Immature natural killer cell (primary cell): ENCODE measurements at places on chromosomes 6 and 20. TPM values are rescaled to one million over a fixed set of nuclear protein-coding genes. Genes with fewer than 3 reads are reported as not detected.

GRCh38 chr6:134619789-134620188, 301.9 kb upstream of the SGK1 start:
- peaks cover 1% of the 10 kb centered on the region for H3K27me3 ChIP-seq
- no peak overlapping the region for H3K27ac ChIP-seq
- H3K4me3 ChIP-seq: no peak overlapping the region
- DNase-seq: no peak

DNA sequence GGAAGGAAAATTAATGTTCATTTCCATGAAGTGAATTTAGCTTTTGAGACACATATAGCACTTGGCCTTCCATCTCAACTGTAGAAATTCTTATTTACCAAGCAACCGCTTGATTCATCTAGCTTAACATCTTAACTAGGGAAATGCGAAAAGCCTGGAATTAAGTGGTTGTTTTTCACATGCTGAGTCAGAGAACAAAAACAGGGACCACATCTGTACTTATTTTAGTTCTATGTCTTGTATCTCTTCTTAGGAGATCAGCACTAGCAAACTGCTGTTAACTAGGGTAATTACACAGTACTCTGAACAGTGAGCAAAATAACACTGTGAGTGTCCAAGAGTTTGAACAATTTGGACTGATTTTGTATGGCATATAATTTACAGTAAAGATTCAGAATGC, 590.9 kb upstream of the NRSN1 start:
- H3K4me1 ChIP-seq: no peaks in the 10 kb centered on the region
- no peak for DNase-seq
- H3K27ac ChIP-seq: no peak overlapping the region
- H3K36me3 ChIP-seq: no peaks in the 10 kb centered on the region
- peaks cover 2% of the 10 kb centered on the region for H3K27me3 ChIP-seq

- no peak overlapping the region for H3K4me3 ChIP-seq
- no peaks in the 10 kb centered on the region for H3K36me3 ChIP-seq
- H3K27me3 ChIP-seq: no peaks in the 10 kb centered on the region
- no peak overlapping the region for H3K27ac ChIP-seq
- no peaks in the 10 kb centered on the region for H3K4me1 ChIP-seq
These were observed 408.2 kb upstream of the FKBP1C start for GRCh38 chr6:62803094-62803493.

DNA sequence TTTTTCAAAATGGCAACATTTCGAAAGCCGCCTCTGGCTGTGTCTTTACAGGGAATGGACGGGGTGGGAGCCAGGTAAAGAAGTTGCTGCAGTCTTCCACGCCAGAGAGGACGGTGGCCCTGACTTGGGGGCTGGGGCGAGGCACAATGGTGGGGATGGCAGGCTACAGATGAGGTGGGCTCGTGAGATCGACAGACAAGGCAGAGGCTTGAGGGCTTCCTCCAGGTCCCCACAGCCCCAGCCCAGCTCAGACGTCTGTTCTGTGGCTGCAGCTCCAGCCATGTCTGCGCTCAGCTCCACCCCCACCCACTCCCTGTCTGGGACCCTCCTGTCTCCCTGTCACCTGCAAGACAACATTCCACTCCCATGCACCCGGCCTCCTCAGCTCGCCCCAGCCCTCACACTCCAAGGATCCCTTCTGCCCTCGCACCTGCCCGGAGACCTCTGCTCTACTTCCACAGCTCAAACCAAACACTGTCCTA, 7.4 kb upstream of the C20orf144 start:
- H3K36me3 ChIP-seq: no peaks in the 10 kb centered on the region
- peaks cover 4% of the 10 kb centered on the region for H3K27me3 ChIP-seq
- no peak for DNase-seq
- no peak overlapping the region for H3K4me3 ChIP-seq
- H3K4me1 ChIP-seq: peaks cover 2% of the 10 kb centered on the region
- H3K27ac ChIP-seq: no peak overlapping the region

GRCh38 chr20:8097307-8097706, 34.8 kb upstream of the PLCB1 start:
- H3K27me3 ChIP-seq: peaks cover 8% of the 10 kb centered on the region
- no peaks in the 10 kb centered on the region for H3K4me1 ChIP-seq
- no peak overlapping the region for H3K4me3 ChIP-seq
- H3K36me3 ChIP-seq: no peaks in the 10 kb centered on the region
- H3K27ac ChIP-seq: no peak overlapping the region
- DNase-seq: no peak

DNA sequence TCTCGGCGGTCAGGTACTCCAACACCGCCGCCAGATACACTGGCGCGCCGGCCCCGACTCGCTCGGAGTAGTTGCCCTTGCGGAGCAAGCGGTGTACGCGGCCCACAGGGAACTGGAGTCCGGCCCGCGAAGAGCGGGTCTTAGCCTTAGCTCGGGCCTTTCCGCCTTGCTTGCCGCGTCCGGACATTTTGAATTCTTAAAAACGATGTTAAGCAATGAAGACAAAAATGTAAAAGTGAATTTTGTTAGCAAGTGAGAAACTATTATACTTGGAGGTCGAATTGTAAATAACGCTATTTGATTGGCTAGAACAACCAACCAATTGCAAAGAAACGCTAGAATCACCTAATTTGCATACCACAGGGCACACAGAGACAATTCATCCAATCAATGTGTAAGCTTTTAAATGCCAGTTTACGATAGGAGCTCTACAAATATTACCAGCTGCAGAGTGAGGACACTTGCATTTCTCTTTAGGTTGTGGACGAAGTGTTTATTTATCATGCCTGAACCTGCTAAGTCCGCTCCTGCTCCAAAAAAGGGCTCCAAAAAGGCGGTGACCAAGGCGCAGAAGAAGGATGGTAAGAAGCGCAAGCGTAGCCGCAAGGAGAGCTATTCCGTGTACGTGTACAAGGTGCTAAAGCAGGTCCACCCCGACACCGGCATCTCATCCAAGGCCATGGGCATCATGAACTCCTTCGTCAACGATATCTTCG, 112.0 kb downstream of the HFE start:
- peaks cover 28% of the 10 kb centered on the region for H3K27me3 ChIP-seq
- DNase-seq: peak; percentile 92
- H3K4me1 ChIP-seq: peaks cover 80% of the 10 kb centered on the region
- no peaks in the 10 kb centered on the region for H3K36me3 ChIP-seq
- H3K4me3 ChIP-seq: peak overlapping the region; percentile 92

- H3K4me3 ChIP-seq: no peak overlapping the region
- no peaks in the 10 kb centered on the region for H3K36me3 ChIP-seq
- peaks cover 13% of the 10 kb centered on the region for H3K4me1 ChIP-seq
- DNase-seq: no peak
- H3K27me3 ChIP-seq: peaks cover 7% of the 10 kb centered on the region
- no peak overlapping the region for H3K27ac ChIP-seq
These were observed 96.5 kb downstream of the SNAP25 start for GRCh38 chr20:10315138-10315537.

GRCh38 chr6:111793711-111794111, 79.5 kb downstream of the FYN start:
- H3K4me3 ChIP-seq: peak overlapping the region; percentile 87
- H3K27me3 ChIP-seq: peaks cover 16% of the 10 kb centered on the region
- peaks cover 7% of the 10 kb centered on the region for H3K4me1 ChIP-seq
- peak; percentile 83 for DNase-seq

GRCh38 chr6:15434263-15434662, 188.4 kb downstream of the JARID2 start:
- H3K4me1 ChIP-seq: peaks cover 100% of the 10 kb centered on the region
- peak overlapping the region; percentile 90 for H3K27ac ChIP-seq
- H3K36me3 ChIP-seq: no peaks in the 10 kb centered on the region
- no peak for DNase-seq
- H3K4me3 ChIP-seq: peak overlapping the region; percentile 19
- peaks cover 3% of the 10 kb centered on the region for H3K27me3 ChIP-seq

GRCh38 chr20:914727-915498, 1.2 kb downstream of the ANGPT4 start:
- DNase-seq: no peak
- no peak overlapping the region for H3K4me3 ChIP-seq
- H3K4me1 ChIP-seq: no peaks in the 10 kb centered on the region
- H3K27ac ChIP-seq: no peak overlapping the region
- H3K36me3 ChIP-seq: no peaks in the 10 kb centered on the region
- H3K27me3 ChIP-seq: peaks cover 5% of the 10 kb centered on the region

Gene DDO
- not detected for polyA plus RNA-seq

DNA sequence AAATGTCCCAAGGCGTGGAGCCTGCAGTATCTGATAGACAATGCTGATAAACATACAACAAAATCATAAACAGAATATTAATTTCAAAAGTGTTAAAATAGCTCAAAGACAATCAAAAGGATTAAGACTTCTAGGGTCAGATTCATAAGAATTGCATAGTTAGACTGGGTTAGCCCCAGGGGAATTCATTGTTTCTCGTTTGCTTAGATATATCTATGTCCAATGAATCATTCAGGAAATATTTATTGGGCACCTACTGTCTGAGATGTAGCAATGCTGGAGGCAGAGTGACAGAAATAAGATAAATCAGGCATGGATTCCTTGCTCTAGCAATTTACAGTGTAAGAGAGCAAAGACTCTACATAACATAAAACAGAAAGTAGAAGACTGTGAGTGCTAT, 124.4 kb upstream of the PRL start:
- no peaks in the 10 kb centered on the region for H3K36me3 ChIP-seq
- no peaks in the 10 kb centered on the region for H3K27me3 ChIP-seq
- DNase-seq: no peak
- no peaks in the 10 kb centered on the region for H3K4me1 ChIP-seq

DNA sequence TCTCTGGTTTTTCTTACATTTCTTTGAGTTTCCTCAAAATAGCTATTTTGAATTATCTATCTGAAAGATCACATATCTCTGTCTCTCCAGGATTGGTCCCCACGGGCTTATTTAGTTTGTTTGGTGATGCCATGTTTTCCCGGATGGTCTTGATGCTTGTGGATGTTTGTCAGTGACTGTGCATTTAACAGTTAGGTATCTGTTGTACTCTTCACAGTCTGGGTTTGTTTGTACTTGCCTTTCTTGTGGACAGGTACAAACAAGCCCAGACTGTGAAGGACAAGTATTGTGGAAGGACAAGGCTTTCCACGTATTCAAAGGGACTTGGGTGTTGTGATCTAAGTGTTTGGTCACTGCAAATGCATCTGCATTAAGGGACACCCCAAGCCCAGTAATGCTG, 49.9 kb upstream of the TOP1 start:
- H3K4me1 ChIP-seq: no peaks in the 10 kb centered on the region
- no peak for DNase-seq
- no peak overlapping the region for H3K27ac ChIP-seq
- H3K36me3 ChIP-seq: peaks cover 9% of the 10 kb centered on the region

- H3K36me3 ChIP-seq: no peaks in the 10 kb centered on the region
- no peak for DNase-seq
- no peaks in the 10 kb centered on the region for H3K4me1 ChIP-seq
- no peak overlapping the region for H3K27ac ChIP-seq
- no peaks in the 10 kb centered on the region for H3K27me3 ChIP-seq
- H3K4me3 ChIP-seq: no peak overlapping the region
These were observed 10.8 kb downstream of the KIAA1755 start for GRCh38 chr20:38249536-38250310.

DNA sequence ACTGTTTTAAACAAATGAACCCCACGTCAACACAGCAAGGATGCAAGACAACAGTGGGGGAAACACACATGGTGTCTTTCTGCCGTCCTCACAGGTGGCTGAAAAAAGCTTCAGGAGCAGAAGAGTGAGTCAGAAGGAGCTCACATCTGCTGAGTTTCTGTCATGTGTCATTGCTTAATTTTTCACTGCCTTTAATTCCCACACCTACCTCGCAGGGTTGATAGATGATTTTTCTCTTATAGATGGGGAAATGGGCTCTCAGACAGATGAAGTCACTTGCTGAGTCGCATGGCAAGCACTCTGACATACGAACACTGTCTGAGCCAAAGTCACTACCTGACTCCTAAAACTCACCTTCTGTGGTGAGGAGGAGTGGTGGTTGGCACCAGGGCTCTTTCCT, 28.3 kb upstream of the CARMIL1 start:
- H3K4me1 ChIP-seq: no peaks in the 10 kb centered on the region
- no peaks in the 10 kb centered on the region for H3K36me3 ChIP-seq
- DNase-seq: no peak
- no peak overlapping the region for H3K4me3 ChIP-seq

GRCh38 chr6:151301547-151301946, 61.8 kb downstream of the AKAP12 start:
- no peaks in the 10 kb centered on the region for H3K36me3 ChIP-seq
- no peaks in the 10 kb centered on the region for H3K4me1 ChIP-seq
- DNase-seq: no peak
- peaks cover 14% of the 10 kb centered on the region for H3K27me3 ChIP-seq

Gene NKX2-4
- polyA plus RNA-seq: not detected

DNA sequence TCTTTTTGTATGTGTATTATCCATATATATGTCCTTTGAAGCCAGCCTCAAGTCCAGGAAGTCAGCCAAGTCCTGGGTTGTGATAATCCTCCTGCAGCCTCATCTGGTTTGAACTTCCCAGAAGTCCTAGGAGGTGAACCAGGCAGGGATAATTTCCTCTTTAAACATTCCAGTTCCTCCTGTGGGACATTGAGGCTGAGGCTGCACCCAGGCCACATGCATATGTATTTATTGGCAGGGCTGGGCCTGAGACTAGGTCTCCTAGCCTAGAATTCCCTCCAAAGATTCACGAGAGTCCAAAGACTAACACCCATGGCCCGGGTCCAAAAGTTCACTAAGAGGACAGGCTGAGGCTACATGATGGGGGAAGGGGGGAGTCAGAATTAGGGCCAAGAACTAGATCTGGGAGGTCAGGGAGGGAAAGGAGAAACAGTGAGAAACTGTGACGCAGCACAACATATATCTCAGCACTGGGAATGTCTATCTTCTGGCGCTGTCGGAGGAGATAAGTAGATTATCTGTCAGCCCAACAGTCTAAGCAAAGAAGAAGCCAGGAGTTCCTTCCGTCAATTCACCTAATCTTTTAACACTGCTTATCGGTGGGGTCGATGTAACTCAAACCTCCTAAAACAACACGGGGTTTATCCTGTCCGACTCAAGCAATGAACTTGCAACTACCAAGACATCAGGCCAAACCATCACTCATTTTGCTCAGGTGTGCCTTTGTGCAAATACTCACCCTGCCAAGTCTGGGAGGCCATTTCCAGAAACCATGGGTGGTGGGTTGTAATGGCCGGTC, 43.3 kb downstream of the SNX5 start:
- no peak overlapping the region for H3K4me3 ChIP-seq
- no peak overlapping the region for H3K27ac ChIP-seq
- DNase-seq: no peak
- no peaks in the 10 kb centered on the region for H3K36me3 ChIP-seq
- H3K27me3 ChIP-seq: peaks cover 6% of the 10 kb centered on the region

- H3K27me3 ChIP-seq: peaks cover 2% of the 10 kb centered on the region
- DNase-seq: no peak
- H3K4me1 ChIP-seq: peaks cover 2% of the 10 kb centered on the region
- H3K27ac ChIP-seq: no peak overlapping the region
- H3K4me3 ChIP-seq: no peak overlapping the region
These were observed 27.7 kb upstream of the SEC63 start for GRCh38 chr6:107985701-107986100.

GRCh38 chr20:51426718-51427650, 115.5 kb downstream of the NFATC2 start:
- peaks cover 18% of the 10 kb centered on the region for H3K36me3 ChIP-seq
- H3K4me1 ChIP-seq: peaks cover 68% of the 10 kb centered on the region
- peak overlapping the region; percentile 91 for H3K27ac ChIP-seq
- peak overlapping the region; percentile 73 for H3K4me3 ChIP-seq

GRCh38 chr6:118319894-118320649, 228.0 kb upstream of the PLN start:
- no peak overlapping the region for H3K4me3 ChIP-seq
- H3K27ac ChIP-seq: no peak overlapping the region
- H3K27me3 ChIP-seq: no peaks in the 10 kb centered on the region
- DNase-seq: no peak
- no peaks in the 10 kb centered on the region for H3K4me1 ChIP-seq
